ENCODE measurements at places on chromosomes 4 and X.

DNA sequence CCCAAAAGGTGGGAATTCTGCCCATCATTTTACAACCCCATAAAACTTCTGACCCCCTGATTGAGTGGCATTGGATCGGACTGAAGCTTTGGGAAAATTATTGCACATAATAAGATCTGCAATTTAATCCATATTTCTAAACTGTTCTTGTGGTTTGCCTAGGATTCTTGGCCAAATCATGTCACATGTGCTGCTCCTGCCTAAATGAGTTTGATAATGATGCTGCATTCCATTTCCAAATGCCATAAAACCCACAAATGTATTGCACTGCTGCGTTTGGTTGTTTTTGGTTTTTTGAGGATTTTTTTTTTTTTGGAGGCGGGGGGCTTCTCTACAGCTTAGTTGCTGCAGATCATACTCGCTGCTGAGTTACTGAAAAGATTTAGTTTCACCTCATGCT is 153.6 kb downstream of the QDPR start:
- DNase-seq, result no peak

GRCh38 chrX:23773601-23774175 is 9.3 kb upstream of the SAT1 start:
- DNase-seq, result peak; percentile 44

GRCh38 chrX:123822965-123823364 is 36.9 kb upstream of the XIAP start:
- DNase-seq, result no peak

- DNase-seq, result no peak
Measured at GRCh38 chrX:136369377-136369776, 68.6 kb downstream of the ADGRG4 start.

GRCh38 chrX:70354716-70355115 is 64.8 kb downstream of the KIF4A start:
- DNase-seq, result no peak

DNA sequence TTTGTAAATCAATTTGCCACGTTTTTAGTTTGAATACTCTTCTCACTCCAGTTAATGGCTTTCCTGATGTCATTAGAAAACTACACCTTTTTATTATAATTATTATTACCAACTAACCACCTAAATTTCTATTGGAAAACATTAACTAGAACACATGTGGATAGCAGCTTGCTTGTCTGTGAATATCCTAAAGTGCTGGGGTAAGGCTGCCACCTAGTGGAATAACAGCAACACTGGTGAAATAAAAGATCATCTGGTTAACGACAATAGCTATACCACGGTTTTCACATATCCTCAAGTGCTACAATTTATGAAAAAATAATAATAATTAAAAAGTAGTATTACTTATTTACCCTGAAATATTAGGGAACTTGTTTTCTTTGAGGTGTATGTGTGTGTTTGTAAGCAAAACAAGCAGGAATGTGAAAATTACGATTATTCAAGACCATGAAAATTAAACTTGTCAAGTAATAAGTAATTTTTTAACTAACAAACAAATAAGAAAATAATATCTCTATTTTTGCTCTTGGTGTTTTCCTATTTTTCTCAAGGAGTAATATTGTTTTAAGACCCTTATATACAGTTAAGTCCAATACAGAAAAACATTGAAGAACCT is 130.1 kb upstream of the TECRL start:
- DNase-seq, result peak; percentile 54

- peak; percentile 25 for DNase-seq
Measured at GRCh38 chr4:165294907-165295306, 32.6 kb upstream of the MSMO1 start.

GRCh38 chr4:156762851-156763250 is 208.7 kb downstream of the PDGFC start:
- DNase-seq, result no peak

DNA sequence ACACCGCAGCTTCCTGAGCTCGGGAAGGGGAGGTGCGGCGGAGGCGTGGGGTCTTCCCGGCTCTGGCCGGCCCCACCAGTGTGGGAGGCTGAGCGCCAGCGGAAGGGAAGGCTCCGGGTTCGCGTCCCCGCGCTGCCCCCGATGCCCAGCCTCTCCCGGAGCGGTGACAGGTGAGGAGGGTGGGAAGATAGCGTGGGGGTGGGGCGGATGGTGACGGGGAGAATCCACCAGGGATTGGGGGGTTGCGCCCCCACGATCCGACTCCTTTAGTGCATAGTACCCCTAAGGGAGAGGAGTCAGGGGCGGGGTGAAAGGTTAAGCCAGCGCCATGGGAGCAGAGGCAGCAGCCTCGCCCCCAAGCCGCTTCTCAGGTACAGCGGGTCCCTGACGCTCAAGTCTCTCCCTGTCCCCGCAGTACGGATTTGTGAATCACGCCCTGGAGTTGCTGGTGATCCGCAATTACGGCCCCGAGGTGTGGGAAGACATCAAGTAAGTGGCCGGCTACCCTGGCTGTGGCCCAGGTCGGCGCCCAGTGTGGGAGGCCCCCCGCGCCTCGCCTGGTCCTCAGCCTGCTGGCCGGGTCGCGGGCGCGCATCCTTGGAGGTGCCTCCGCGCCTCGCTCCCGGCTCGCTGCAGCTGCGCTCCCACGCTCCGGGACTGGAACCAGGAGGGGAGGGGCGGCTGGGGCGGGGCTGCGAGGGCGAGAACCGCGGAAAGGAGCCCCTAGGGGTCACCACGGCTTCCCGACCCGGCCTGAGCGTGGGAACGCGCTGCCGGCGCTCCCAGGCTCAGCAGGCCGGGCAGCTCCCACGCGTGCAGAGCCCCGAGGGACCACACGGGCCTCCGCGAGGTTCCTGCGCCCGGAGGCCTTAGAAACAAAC is 791 bp downstream of the GUCY1B1 start:
- peak; percentile 80 for DNase-seq
